NCI-H524 (cell line): ENCODE measurements at places on chromosomes 6 and 20.

DNA sequence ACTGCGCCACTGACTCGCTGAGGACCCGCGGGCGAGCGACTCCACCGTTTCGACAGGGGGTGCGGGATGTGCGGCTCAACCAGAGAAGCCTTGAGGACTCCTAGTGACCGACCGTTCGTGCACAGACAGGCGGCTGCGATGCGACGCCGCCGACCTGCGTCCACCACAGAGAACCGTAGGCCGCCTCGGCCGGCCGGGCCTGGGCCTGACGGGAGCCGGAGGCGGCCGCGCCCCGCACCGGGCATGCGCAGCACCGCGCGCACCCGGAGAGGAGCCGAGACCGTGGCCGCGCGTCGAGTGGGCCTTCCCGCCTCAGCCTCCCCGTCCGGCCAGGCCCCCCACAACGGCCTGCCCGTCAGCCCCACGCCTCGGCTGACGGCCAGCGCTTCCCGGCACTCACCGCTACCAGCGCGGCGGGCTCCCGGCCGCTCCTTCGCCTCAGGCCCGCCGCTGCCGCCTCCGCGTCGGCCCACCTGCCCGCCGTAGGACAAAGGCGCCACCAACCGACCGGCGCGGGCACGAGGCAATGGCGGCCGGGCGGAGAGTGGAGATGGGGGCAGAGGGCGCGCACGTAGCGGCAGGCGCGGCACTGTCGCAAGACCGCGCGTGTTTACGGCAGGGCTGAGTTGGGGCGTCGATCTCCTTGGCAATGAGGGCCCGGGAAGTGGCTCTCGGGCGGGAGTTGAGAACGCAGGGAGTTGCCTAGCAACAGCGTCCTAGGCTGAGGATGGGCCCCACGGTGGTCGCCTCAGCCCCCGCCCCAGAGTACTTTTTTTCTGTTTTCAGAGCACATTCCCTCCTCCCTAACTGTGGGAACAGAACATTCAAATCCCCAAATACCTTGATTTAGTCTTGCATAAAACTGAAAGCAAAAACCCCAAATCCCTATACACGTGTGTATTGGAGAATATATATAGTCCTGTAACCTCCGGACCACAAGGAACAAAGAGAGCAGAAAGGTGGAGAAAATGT is at the start of gene NCOA5:
Gene NCOA5, minus strand, starts transcription at position 546 of the 972 bp plus-strand sequence. CDS start 10,538 bp downstream, outside the sequence.
- peak; percentile 91 for DNase-seq

DNA sequence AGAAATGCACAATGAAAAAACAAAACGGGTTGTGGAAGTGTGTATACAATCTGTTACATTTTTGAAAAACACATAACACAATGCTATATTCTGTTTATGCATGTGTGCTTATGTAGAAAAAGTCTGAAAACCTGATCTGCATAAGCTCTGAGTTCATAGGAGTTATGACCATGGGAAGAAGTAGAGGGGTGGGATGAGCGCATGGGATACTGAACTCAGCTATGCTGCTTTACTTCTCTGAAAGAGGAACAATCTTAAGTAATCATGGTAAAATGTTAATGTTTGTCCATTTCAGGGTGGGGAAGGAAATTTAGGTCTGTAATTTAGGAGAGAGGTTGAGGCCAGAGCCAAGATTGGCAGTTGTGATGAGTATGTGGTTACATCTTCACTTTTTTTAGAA is 126.8 kb downstream of the MTHFD1L start:
- no peak for DNase-seq

- no peak for DNase-seq
These were observed 120.5 kb downstream of the MAP3K7 start for GRCh38 chr6:90466154-90466940.

DNA sequence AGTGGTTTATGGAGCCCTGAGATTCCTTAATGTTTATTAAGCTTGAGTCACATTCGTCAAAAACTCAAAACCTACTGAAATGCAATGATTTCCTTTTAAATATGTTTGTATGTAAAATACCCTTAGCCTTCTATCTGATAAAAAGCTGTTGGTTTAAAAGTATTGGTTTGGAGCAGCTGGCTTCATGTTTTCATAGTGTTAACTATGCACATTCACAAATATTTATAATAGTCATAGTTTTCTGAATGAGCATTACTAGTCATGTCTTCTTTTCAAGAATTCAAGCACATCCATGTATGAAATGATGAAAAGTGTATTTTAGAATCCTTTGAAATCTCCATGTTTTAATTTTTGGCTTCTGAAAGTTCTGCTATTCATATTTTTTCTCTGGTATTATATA is 558.6 kb downstream of the UTRN start:
- no peak for DNase-seq

- DNase-seq, result no peak
These were observed 79.1 kb downstream of the UTRN start for GRCh38 chr6:144364208-144364720.

DNA sequence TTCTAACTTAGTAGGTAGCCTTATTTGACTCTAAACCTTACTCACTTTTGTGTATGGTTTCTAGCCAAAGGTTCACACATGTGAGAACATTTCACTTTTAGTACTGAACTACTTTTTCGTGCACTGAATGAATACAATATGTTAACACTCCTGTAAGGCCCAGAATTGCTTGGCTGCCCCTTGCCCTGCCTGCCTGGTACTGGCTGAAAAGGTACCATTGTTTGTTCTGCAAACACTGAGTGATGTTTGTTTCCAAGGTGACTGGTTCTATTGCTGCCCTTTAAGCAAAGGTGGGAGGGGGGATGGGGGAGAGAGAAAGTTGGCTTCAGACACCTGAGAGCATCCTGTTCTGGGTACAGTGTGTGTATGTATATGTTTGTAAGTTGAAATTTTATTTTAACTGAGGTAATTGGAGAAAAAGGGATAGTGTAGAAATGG is 31.2 kb downstream of the RREB1 start:
- DNase-seq, result no peak

- DNase-seq, result no peak
These were observed 9.1 kb downstream of the PNLDC1 start for GRCh38 chr6:159809149-159809548.

DNA sequence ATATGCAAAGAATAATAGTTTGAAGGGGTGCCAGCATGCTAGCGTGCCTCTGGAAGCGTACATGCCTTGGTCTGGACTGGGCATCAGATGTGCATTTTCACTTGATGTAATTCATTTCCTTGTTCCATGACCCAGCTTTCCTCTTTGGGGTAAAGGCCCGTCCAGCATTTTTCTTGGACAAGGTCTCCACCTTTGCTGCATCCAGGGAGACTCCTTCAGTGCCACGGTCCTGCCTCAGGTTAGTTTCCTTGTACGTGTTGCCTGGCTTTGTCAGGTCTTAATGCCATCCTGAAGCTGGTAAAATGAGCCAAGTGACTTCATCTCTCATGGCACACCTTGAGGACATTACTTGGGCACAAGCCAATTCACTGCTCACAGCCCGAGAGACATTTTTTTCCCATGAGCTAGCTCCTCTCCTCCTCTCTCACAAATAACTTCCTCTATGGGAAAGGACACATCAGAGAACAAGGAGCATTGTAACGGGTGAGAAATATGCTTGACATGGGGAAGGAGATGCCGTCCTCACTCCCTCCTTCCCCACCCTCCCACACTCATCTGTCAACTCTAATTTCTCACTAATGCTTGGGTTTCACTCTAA is 23.9 kb downstream of the EDN1 start:
- no peak for DNase-seq

DNA sequence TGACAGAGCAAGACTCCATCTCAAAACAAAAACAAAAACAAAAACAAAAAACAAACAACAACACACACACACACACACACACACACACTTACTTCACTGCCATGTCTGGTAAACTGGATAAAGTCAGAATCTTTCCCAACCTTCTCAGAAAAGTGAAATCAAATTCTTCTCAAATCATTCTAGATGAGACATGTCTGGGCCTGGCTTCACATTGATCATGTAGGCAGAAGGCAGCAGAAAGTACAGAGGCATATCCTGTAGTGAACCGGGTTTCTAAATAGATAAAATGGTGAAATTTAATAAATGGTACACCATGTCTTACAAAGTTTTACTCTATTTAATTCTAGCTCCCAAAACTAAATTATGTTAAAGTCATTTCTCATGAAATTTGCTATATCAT is 14.9 kb upstream of the MRS2 start:
- DNase-seq, result no peak

DNA sequence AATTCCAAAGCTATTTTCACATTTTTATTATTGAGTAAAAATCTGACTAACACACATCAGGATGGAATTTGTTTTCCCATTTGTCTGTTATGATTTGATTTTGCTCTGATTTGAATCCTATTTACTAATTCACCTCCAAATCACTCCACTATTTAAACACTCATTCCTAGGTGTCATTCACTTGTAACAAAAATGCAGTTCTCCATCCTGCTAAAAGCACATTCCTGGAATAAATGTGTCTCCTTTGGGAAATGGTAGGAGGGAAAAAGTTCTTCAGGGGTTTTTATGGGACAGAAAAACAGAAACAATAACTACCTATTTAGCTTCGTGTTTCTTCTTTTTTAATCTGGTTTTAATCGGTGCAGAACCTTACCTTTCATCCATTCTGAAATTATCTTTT is 494.1 kb upstream of the CITED2 start:
- no peak for DNase-seq

DNA sequence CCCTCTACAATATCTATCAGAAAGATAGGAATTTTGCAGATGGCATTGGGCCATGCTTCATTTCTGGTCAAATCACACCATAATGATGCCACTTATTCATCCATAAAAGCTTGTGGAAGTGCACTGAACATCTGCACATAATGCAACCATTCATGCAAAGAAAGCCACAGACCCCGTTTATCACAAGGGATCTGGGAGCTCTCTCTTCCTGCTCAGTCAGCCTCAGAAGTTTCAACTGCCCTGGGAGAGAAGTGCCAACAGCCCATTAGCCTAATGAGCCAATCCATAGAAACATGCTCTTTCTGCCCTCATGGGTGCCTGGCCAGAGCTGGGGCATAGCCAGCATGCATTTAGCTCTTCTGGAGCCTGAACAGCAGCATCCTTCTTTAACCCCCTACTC is 85.8 kb downstream of the SLC35F1 start:
- peak; percentile 88 for DNase-seq

DNA sequence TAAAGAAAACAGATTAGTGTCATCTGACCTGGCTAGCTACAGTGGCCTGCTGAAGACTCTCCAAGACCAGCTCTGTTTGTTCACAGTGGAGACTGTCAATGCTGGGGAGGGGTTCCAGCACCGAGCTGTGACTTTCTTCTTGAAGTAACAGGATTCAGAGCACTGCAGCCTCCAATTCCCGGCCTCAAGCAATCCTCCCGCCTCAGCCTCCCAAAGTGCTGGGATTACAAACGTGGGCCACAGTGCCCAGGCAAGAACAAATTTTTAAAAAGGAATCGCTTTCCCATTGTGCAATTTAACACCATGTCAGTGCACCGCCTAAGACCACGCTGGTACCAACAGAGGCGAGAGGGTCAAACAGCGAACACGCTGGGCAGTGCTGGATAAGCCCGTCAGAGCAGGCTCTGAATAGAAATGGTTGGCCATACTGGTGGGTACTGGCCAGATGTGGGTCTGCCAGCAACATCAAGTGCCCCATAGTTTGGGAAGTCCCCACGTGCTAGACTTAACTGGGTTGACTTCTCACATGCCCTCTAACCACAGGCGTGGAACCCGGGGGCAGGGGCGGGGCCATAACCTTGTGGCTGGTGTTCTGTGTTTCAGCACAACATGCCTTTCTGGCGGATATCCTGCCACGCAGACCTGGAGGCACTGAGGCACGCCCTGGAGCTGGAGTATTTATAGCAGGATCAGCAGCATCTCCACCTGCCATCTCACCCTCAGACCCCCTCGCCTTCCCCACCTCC is 168.9 kb downstream of the ZMYND8 start:
- no peak for DNase-seq

DNA sequence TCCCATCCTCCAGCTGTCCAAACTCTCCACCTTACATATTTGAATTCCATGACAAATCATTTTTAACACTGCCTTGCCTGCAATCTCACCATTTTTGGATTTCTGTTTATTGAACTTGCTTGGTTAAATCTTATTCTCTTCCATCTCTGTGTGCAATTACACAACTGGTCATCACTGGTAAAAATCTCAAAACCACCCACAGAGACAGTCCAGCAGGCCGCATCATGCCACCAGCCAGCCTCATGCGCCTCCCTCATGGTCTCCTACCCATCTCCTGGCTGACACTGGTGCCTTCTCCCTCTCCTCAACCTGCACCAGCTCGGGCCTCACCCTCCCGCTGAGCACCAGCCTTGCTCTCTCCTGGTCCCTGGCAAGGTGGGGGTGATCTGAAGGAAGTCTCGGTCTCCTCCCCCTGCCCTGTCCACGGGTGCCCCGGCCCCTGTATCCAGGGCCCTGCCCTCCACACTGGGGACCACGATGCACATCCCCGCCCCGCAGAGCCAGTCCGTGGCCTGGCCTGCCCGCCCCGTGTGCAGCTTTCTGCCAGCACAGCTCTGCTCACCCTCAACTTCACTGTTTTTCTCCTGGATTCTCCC is 92.0 kb downstream of the THBS2 start:
- no peak for DNase-seq

DNA sequence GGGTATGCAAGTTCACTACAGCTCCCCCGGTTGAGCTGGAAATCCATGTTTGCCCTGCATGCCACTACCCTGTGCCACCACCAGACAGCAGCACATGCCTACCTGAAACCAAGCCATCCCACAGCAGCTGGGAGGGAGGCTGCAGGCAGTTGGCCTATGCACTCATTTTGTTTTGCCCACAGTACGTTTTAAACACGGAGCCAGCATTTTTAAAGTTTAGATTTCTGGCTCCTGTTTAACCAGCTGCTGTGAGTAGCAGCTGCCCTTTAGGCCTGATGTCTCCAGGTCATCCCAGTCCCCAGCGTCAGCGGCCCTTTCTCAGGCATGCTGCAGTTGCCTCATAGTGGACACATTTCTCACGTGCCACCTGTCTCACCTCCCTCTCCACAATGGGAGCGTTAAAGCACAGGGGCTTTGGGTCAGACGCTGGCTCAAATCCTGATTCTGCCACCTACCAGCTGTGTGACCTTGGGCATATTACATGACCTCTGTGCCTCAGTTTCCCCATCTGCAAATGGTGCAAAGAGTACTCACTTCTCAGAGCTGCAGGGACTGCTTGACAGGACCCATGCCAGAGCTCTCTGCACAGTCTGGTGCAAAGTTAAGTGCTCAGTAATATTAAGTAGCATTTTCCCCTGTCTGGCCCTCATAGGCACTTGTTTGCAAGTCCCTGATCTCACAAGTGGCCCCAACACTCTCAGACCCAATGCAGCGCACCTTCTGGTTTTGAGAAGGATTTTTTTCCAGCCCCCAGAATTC is 8.2 kb upstream of the UBE2V1 start:
- DNase-seq, result peak; percentile 44

DNA sequence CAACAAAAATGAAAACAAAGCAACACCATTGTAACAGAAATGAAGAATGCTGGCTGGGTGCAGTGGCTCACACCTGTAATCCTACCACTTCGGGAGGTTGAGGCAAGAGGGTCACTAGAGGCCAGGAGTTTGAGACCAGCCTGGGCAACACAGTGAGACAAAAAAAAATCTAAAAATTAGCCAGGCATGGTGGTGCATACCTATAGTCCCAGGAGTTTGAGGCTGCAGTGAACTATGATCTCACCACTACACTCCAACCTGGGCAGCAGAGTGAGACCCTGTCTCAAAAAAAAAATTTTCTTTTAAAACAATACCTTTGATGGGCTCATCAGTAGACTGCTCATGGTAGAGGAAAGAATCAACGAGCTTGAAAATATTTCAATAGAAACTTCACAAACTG is 18.5 kb downstream of the NINL start:
- no peak for DNase-seq
